ENCODE measurements at places on chromosomes 7 and 10.

GRCh38 chr10:133186416-133187090 lies 26.5 kb downstream of the KNDC1 start:
- DNase-seq = no peak

DNA sequence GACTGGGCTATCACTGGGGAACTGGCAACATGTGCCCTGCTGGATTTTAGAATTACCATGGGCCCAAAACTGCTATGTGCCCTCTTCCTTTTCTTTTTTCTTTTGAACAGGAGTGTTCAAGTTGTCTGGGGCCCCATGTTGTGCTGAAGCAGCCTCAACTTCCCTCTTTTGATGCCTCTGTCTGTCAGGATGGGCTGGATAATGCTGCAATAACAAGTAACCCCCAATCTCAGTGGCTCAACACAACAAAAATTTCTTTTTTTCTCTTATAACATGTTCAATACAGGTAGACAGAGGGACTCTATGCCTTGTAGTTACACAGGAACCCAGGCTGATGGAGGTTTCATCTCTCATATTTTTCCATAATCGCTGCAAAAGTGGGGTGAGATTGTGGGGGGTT lies 8.2 kb upstream of the PCBD1 start:
- DNase-seq = no peak

GRCh38 chr10:30853066-30853465 lies 178.6 kb downstream of the ZNF438 start:
- DNase-seq = no peak

DNA sequence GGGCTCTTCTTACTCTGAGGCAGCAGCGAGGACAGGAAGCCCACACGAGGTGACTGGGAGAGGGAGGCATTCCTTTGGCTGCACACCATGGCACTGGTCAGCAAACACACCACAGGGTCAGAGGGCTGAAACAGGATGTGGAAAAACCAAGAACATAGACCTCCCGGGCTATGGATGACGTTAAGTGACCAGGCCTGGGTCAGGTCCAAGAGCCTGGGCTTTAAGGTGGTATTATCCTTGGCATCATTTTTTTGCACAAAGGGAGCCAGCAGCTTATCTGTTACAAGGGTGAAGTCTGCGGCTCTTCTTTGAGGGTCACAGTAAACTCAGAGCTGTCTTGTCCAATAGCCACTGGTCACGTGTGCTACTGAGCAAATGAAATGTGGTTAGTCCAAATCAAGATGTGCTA lies 7.0 kb downstream of the WDR91 start:
- DNase-seq = peak; percentile 71

DNA sequence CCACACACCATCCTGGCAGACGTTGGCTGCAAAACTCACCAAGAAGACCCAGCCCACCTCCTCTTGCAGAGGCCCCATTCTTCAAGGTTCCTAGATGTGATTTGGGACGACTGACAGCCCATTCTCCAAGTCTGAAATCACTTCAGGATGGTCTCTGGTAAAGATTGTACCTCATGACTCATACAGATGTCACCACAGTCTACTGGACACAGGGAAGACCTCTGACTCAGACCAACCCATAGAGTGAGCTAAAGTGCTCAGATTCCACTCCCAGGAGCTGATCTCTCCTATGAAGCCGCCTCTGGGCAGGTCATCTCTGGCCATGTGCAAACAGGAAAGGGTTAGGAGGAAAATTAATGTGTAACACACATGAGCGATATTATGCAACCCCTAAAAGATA lies 102.4 kb upstream of the VWC2 start:
- DNase-seq = peak; percentile 55

- no peak for DNase-seq
Measured at GRCh38 chr7:71229699-71230098, 97.8 kb downstream of the GALNT17 start.

GRCh38 chr7:130207033-130207432 lies 627 bp upstream of the SSMEM1 start:
- no peak for DNase-seq

- DNase-seq = no peak
Measured at GRCh38 chr7:158929306-158929705, 72.9 kb downstream of the DYNC2I1 start.

GRCh38 chr7:57274535-57275283 lies 142.5 kb upstream of the ZNF479 start:
- no peak for DNase-seq

- no peak for DNase-seq
Measured at GRCh38 chr10:129962872-129963640, 1.0 kb downstream of the EBF3 start.

DNA sequence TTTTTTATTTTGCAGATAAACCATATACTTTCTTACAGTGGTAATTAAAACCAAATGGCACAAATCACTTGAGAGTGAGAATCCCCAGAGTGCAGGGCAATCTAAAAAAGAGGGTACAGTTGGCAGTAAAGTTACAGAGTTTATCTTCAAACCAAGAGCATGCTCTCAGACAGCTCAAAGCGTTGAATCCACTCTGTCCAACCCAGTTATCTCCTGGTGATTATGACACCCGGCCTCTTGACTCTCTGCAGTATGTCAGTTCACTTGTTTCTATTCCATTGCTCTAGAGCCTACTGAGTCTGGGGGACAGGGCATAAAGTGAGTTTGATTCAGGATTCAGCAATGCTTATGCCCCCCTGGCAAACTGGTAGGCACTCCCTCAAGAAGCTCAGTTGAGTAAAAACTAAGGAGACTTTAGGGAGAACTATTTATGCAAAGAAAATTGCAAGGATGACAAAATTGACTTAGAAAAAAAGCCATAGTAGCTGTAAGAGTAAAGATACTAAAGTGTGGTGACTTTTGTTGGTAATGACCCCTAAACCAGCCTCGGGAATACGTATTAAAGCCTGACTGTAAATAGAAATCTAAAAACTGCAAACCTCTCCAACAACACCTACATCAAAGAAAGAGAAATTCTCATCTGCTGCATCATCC lies 55.5 kb downstream of the COL1A2 start:
- DNase-seq = no peak

All from kidney glomerular epithelial cell (primary cell).